ENCODE measurements at places on chromosomes 12 and 14.
A peak's percentile ranks its signal among the peaks of the same experiment; 100 is the strongest.

GRCh38 chr12:2634471-2634870 lies 160.3 kb upstream of the FKBP4 start:
- DNase-seq: no peak

- DNase-seq: peak; percentile 83
Measured at GRCh38 chr12:12441843-12442461, 85.1 kb downstream of the BORCS5 start.

GRCh38 chr12:93025145-93026103 lies 96.3 kb upstream of the EEA1 start:
- DNase-seq: peak; percentile 9

DNA sequence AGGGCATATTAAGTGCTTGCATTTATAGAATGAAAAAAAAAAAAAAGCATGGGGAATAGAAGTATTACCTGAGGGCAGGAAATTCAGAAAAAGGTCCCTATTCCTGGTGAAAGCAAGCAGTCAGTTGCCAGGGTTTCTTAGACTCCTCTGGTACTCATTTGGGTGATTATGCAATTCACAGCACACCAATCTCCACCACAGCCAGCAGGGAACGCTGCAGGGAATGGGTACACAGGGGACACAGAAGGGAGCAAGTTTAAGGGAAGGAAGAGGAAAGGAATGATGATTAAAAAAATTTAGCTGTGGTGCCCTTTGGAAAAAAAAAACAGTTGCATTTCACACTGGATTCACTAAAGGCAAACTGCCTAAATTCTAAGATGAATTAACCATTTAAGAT lies 14.2 kb downstream of the BLTP3B start:
- no peak for DNase-seq

DNA sequence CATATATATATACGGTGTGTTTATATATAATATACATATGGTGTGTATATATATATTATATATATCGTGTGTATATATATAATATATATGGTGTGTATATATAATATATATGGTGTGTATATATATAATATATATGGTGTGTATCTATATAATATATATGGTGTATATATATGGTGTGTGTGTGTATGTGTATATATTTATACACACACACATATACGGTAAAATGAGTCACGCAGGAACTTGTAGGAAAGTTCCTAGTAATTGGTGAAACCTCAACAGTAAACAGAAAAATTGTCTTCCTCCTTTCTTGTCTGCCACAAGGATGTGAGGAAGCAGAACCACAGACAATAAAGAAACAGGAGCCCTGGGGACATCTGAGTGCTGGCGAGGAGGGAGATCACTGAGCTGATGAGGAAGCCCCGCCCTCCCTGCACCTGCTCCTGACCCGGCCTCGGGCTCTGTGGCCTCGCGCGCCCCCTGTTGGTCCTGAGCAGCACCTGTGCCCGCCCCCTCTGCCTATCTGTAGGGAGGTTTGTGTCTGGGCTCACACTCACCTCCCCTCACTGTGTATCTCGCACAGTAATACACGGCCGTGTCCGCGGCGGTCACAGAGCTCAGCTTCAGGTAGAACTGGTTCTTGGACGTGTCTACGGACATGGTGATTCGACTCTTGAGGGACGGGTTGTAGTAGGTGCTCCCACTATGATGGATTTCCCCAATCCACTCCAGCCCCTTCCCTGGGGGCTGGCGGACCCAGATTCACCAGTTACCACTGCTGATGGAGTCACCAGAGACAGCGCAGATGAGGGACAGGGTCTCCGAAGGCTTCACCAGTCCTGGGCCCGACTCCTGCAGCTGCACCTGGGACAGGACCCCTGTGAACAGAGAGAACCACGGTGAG lies 1079.4 kb downstream of the TMEM121 start:
- DNase-seq: peak; percentile 81

- DNase-seq: no peak
Measured at GRCh38 chr14:69685716-69686115, 74.3 kb downstream of the SUSD6 start.

GRCh38 chr12:58777815-58778214 lies 142.5 kb downstream of the LRIG3 start:
- DNase-seq: no peak

DNA sequence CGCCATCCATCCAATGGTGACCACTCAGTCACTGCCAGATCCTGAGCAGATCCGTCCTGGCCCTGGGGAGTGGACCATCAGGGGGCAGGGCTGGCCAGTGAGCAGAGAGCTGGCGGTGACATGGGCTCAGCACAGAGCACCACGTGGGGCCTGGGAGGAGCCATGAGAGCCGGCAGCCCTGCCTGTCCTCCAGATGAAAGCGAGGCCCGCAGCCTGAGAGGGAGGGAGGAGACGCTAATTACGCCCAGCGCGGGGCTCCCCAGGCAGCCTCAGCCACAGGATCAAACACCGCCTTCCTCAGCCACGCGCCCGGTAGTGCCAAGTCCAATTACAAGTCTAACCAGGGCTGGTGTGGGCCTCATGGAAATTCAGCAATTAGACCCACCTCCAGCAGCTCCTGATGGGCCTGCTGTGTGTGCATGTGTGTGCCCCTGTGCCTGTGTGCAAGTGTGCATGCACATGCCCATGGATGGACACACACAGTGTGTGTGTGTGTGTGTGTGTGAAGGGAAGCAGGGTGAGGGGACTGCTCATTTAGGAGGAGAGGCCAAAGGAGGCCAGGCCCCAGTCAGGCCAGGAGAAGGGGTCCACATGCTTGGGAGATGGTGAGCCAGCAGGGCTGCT lies 68.0 kb downstream of the KIF26A start:
- no peak for DNase-seq

- DNase-seq: no peak
Measured at GRCh38 chr12:117437516-117438255, 76.3 kb upstream of the NOS1 start.

GRCh38 chr14:62146030-62146429 lies 383.8 kb downstream of the SNAPC1 start:
- no peak for DNase-seq

DNA sequence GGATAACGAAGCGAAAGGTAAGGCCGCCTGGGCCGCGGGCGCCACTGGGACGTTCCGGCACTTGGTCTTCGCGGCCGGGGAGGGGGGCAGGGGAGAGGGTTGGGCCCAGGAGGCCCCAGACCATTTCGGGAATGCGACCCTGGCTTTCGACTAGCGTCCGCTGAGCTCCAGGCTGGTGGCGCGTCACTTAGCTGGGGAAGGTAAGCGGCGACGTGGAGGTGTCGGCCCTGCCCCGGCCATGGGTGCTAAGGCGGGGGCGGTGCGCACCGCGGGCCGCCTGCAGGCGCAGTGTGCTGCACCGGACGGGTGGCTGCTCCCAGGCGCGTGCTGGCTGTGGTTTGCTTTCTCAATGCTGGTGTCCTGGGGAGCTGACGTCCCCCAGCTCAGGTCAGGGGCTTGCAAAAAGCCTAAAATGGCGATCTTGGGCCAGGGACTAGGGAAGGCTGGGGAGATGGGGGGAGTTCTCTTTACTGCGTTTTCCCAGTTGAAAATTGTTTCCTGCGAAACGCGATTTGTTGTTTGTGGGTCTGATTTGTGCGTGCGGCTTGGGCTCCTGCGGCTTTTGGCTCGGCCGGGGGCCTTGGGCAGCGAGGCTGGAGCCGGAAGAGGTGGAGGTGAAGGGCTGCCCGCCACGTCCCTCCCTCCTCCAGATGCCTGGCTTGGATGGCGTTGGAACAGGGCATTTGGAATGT lies 1.2 kb downstream of the HOXC10 start:
- DNase-seq: no peak

GRCh38 chr12:66087365-66087943 lies 43.1 kb downstream of the LLPH start:
- peak; percentile 35 for DNase-seq

- no peak for DNase-seq
Measured at GRCh38 chr14:101072945-101073597, 169.5 kb upstream of the RTL1 start.

GRCh38 chr12:67765776-67766766 lies 117.5 kb downstream of the DYRK2 start:
- no peak for DNase-seq

- no peak for DNase-seq
Measured at GRCh38 chr14:95250140-95250769, 69.5 kb downstream of the CLMN start.

DNA sequence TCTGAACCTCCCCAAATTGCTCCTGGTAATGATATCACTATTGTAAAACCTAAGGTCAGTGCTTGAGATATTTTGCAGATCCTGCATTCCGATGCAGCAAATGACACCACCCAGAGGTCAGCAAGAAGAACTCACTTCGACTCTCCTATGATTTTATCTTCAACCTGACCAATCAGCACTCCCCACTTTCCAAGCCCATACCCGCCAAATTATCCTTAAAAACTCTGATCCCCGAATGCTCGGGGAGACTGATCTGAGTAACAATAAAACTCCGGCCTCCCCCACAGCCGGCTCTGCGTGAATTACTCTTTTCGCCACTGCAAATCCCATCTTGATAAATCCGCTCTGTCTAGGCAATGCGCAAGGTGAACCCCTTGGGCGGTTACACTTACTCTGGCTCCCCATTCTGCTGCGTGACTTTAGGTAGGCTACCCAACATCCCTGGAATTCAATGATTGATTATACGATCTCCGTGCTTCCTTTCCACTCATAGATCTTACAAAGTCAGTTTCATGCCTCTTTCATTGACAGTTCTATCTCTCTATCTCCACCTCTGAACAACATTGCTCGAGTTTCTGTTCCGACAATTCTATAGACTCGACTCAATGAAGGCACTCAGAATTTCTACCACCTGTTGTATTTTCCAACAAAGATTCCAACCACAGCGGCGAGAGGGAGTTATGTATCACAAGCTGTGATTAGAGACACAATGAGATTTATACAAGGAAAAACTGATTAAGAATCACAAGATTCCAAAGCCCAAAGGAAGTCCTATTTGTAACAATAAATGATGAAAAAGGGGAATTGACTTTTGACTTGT lies 939 bp downstream of the NPC2 start:
- no peak for DNase-seq

DNA sequence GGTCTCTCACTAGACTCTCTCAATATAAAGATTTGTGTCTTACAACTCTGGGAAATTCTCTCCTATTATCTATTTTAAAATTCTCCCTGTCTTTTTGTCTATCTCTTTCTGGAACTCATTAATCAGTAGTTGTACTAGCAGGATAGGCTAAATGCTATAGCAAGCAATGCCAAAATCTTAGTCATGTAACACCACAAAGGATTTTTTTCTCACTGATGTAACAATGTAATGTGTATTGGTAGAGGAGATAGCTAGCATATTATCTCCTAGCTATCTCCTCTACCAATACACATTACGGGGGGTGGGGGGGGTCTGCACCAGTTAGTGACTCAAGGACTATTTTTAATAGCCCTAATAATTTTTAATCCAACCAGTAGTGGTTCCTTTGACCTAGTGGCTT lies 225.4 kb downstream of the KLHL28 start:
- no peak for DNase-seq

DNA sequence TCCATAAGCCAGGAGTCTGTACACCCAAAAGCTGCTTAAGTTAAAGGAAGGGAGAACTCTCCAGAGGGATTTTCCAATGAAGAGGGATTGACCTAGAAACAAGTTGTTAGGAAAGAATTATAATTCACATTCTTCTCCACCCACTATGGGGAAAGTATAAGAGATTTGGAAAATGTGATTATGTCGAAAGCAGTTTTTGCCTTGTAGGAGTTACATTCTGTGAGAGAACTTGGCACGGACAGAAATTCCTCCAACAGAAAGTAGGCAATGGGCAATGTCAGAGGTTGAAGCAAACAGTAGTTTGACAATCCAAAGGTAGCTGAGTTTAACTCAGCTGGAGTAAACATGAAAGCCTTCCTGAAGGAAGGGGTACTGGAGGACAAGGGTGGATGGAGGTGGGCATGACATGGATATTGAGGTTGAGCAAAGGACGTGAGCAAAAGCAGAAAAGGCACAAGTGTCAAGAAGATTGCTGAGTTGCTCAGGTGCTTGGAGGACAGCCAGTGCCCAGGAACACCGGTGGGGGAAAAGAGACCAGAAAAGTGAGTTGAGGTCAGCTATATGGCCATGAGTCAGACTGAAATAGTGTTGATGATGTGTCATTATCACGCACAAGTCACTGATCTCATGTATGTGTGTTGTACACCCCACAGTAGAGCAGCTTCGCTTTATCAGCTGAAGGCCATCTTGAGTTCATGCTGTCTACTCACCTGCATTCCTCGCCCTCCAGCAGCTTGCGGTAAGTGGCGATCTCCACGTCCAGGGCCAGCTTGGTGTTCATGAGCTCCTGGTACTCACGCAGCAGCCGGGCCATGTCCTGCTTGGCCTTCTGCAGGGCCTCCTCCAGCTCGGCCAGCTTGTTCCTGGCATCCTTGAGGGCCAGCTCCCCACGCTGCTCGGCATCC lies 4.0 kb downstream of the KRT5 start:
- DNase-seq: no peak

DNA sequence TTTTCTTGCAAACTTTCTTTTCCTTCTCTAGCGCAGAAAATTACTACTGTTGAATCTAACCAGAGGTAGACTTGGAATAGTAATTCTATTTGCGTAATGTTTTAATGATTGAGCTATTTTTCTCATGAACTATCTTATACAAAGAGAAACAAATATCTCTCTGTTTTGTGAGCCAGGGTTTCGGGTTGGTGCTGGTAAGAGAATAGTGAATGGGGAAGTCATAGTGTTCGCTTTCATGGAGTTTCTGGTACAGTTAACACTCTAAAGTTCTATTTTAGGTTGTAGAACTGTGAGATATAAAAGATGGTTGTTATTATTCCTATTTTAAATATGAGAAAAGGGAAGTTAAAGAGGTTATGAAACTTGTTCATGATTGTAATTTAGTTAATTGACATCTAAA lies 6.6 kb downstream of the CLEC1B start:
- DNase-seq: no peak

GRCh38 chr12:54011665-54012532 lies 3.1 kb downstream of the HOXC8 start:
- no peak for DNase-seq

- no peak for DNase-seq
Measured at GRCh38 chr14:69263771-69264170, 3.8 kb downstream of the GALNT16 start.

GRCh38 chr14:58865514-58866281 lies 227.9 kb downstream of the DACT1 start:
- no peak for DNase-seq

- DNase-seq: no peak
Measured at GRCh38 chr14:91674911-91675310, 57.0 kb downstream of the CATSPERB start.
